ENCODE measurements at places on chromosomes 7 and 10.

DNA sequence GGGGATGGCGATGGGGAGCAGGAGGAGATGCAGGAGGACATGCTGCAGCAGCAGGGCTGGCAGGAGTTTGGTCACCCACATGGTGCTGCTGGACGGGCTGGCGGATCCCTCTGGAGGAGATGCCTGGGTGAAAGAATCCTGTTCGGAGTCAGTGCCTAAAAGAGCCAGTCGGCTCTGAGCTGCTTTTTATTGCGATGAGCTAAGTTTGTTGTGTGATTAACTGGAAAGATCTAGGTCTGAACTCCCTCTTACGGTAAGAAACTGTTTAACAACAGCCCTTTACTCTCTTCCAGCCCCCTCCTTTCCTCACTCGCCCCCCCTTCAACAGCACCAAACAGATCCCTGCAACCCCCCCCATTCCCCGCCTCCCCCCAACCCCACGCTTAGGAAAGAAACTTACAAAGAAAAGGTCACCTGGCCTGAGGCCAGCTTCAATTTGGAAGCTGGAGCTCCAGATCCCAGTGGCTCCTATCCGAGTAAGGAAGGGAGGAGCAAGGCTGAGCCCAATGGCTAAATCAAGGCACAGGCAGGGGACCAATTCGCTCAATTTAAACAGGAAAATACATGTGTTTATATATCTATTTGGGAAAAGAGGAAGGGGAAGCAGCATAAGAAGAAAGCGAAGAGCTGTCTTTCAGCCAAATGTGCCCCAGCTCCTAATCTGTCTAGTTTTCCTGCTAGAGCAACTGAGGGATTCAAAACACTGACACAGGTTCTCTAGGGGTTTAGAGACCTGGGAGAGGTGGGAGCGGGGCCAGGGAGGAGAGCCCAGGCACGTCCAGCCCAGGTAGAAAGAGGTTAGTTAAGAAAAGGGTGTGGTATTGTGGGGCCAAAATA lies at the start of gene HGF:
HGF (minus strand) TSS at position 157 of the 837 bp plus-strand sequence; CDS start at position 81, 76 bp downstream.
- DNase-seq = no peak

DNA sequence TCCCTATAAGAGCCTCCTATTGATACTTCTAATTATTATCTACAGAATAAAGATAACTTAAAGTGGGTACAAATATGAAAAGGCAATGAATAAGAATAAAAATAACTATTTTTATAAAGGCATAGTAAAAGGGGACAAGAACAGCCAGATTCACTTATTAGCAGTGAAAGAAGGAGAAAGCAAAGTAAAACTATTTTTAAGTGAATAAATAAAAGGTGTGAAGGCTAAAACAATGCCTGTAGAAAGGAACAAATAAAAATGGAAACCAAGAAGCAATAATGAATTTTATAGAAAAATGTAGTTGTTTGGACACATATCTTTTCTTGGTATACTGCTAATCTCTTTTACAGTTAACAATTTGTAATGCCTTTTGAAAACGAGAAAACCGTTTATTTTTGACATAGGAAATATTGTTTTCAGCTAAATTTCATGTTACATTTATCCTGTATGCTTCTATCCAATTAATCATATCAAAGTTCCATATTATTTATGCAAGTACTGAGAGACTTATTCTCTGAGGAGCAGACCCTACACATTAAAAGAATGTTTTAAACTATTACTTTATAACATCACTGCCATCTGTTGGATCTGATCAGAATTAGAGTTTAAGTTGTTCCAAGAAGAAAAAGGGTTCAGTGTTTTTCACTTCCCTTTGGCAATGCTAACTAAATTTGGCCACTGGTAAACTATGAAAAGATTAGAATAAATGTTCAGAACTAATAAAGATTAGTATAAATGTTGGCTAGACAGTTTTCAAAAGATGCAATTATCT lies 59.1 kb downstream of the ARMC3 start:
- no peak for DNase-seq

DNA sequence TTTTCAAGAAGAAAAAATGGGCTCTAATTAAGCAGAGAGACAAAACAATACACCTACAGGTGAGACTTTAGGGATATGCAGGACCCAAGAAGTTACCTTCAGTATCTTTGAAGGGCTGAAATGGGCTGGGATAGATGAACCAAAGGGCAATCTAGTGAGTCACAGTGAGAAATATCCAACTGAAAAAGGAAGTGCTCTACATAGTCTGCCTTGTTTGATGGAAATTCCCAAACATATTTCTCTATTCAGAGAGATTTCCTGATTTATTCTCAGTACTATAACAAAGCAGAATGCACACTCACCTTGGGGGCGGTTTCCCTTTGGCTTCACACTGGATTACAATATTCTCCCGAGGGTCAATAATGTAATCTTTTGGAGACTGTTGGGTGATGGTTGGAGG lies 104.1 kb upstream of the LAMB4 start:
- no peak for DNase-seq

DNA sequence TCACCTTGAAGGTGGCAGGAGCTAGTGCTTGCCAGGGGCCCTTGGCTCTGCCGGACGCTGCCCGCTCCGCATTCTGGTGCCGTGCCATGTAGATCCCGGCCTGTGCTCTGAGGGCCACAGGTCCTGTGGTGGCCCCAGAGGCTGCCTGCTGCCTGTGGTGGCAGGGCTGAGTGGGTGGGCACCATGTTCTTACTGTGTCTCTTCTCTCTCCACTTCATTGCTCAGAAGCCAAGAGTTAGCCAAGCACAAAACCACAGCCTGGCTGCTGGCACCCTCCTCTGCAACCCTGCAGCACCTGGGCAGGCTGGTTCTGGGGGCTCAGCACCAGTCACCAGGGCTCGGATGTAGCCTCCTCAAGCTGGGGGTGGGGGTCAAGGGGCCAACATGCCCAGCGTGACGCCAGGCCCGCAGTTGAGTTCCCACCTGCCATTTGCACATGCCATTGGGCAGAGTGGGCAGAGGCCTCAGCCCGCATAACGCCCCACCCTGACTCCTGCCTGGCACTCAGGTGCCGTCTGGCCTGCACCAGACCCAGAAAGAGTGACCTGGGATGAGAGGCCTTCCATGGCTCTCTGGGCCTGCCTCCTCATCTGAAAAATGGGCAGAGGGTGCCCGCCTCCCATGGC lies 16.3 kb downstream of the ZMIZ1 start:
- DNase-seq = no peak

GRCh38 chr7:34131371-34131770 lies 226.0 kb downstream of the BMPER start:
- DNase-seq = no peak

DNA sequence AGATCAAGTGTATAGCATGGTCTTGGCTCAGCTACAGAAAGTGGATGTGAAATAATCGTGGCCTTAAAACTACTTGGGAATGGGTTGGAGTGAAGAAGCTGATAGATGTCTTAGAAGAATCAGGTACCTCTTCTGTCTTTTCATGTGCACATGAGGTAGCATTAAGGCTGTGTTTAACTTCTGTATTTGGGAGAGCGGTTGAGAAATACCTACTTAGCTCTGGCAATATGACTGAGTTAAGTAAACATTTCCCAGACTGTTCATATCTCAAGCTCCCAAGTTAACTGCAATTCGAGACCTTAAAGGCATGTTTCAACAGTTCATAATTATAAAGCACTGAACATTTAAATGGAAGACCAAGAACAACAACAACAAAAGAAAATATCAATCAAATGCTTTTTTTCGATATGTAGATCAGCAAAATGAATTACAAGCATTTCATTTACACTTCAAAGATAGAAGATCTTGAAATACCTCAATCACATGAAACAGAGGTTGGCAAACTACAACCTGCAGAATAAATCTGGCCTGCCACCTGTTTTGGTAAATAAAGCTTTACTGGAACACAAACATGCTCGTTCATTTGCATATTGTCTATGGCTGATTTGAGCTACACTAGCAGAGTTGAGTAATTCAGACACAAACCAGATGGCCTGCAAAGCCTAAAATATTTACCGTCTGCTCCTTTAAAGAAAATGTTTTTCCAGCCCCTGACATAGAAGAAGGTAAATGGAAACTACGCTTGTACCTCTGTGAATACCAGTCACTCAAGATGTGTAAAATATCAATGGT lies 337.1 kb upstream of the GLI3 start:
- no peak for DNase-seq

- DNase-seq = no peak
Observed at GRCh38 chr7:26090927-26091519, 61.0 kb upstream of the NFE2L3 start.

DNA sequence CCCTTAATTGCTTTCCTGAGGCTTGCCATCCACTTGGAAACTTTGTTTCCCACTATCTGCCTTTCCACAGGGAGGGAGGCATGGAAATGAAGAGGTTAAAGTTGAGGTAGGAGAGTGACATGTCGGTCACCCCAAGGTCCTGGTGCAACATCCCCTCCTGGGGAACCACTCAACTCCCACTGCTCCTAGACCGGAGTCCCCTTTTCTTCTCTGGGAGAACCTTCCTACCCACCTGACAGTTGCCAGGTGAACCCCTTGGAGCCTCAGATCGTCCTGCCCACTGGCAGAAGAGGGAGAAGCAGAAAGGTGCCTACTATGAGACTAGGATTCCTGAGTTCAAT lies 21.7 kb downstream of the IMPDH1 start:
- DNase-seq = no peak

DNA sequence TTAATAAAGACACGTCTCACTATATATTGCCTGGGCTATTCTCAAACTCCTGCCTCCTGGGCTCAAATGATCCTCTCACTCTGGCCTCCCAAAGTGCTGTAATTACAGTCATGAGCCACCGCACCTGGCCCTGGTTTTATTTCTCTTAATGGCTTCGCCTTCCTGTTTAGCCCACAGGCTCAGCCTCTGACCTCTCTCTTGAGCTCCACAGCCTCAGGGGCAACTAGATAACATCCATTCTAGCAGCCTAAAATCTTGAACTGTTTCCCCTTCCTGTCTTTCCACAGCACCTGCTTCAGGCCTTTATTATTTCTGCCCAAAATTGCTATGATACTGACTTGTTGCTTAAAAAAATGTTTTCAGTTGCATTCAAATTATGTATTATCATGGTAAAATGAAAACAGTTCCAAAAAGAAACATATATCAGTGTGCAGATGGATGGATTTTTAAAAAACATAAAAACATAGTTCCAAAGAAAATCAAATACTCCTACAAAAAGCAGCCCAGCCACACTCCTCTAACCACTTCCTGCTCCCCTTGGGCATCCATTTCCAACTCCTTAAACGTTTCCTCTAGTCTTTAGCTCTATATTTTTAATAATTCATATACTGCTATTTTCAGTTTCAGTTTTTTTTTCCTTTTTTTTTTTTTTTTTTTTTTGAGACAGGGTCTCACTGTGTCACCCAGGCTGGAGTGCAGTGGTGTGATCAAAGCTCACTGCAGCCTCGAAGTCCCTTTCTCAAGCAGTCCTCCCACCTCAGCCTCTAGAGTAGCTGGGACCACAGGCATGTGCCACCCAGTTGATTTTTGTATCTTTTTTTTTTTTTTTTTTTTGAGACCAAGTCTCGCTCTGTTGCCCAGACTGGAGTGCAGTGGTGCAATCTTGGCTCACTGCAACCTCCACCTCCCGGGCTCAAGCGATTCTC lies 5.1 kb upstream of the BAZ1B start:
- DNase-seq = no peak

GRCh38 chr10:122173337-122173736 lies 97.8 kb upstream of the BTBD16 start:
- no peak for DNase-seq
